ENCODE measurements at places on chromosomes 1 and 21. TPM values are rescaled to one million over a fixed set of nuclear protein-coding genes. Genes with fewer than 3 reads are reported as not detected.

The C1orf53 gene
- 3.1 TPM for polyA plus RNA-seq

The ACOT11 gene
- polyA plus RNA-seq: 2.6 TPM

The IFI44L gene
- 11.7 TPM for polyA plus RNA-seq

The RNU5D-1 gene
- polyA plus RNA-seq: not detected

The RAB13 gene
- polyA plus RNA-seq: 117 TPM

The ESRRG gene
- 0.01 TPM for polyA plus RNA-seq

The LHX8 gene
- not detected for polyA plus RNA-seq

The VASH2 gene
- polyA plus RNA-seq: 0.06 TPM

The FMN2 gene
- not detected for polyA plus RNA-seq

The RBP7 gene
- polyA plus RNA-seq: 11.3 TPM

The ATAD3C gene
- polyA plus RNA-seq: 0.78 TPM

The PRDX1 gene
- polyA plus RNA-seq: 916 TPM

The TMEM52 gene
- 1.8 TPM for polyA plus RNA-seq

The CDCA8 gene
- 32.3 TPM for polyA plus RNA-seq

Measured in foreskin keratinocyte (primary cell).